CD4-positive, alpha-beta T cell (primary cell): ENCODE measurements at places on chromosomes 7 and 10.

DNA sequence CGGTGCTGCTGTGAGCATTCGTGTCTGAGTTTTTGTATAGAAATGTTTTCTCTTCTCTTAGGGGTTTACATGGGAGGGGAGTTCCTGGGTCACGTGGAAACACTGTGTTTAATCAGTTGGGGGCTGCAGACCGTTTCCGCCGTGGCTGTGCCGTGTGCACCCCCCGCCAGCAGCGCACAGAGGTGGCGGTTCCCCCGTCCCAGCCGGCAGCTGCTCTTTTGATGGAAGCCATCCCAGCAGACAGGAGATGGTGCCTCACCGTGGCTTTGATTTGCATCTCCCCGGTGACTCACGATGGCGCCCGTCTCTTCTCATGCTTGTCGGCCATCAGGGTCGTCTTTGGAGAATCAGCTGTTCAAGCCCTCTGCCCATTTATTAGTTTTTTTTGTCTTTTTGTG, 34.9 kb upstream of the FOXL3 start:
- DNase-seq: no peak

GRCh38 chr7:42494199-42494710, 257.2 kb upstream of the GLI3 start:
- no peak for DNase-seq

DNA sequence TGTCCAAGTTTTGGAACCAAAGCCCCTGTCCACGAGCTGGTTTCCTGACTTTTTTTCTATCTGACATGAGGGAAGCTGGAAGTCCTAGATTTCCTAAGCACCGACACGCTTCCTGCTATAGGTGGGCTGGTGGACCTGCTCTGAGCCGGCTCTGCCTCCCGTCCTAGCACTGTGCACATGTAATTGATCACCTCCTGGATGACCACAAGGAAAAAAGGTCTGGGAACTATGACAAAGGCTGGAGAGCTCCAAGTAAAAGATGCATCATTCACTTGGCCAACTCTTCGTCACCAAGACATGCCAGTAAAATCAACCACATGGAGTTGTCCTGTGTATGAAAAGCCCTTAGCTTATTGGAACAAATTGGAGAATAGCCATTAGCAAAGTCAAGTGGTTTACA, 104.8 kb downstream of the ITIH5 start:
- no peak for DNase-seq

DNA sequence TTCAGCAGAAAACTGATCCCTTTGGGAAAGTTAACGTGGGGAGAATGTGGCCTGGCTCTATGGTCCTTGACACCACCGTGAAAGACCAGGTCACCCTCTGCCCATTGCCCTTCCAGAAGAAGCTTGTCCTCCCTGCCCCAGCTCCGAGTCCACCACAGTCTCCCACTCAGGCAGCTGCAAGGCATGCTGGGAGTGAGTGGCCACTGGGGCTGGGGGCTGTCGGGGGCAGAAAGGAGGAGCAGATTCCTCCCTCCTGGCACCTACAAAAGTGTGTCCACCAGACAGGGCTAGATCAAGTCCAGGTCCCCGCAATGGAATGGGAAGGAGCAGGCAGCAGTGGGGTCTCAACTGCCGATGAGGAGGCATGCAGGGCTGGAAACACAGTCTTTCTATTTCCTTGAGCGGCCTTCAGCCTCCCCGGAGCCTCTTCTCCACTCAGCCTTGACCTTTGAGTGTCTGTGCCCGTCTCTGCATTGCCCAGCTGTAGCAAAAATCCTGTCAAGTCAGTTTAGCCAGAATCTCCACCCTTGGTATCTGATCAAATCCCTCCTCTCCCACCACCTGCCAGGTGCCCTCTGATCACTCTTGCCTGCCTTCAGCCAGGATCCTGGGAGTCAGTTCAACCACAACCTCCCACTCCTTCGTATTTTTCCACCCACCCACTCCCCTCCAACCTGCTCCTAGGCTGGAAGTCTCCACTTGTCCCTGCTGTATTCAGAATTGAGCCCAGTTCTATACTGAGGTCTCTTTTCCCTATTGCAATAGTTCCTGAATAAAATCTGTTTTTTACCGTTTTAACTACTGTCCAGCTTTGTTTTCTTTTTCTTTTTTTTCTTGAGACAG, 6.9 kb upstream of the ZNF316 start:
- no peak for DNase-seq

DNA sequence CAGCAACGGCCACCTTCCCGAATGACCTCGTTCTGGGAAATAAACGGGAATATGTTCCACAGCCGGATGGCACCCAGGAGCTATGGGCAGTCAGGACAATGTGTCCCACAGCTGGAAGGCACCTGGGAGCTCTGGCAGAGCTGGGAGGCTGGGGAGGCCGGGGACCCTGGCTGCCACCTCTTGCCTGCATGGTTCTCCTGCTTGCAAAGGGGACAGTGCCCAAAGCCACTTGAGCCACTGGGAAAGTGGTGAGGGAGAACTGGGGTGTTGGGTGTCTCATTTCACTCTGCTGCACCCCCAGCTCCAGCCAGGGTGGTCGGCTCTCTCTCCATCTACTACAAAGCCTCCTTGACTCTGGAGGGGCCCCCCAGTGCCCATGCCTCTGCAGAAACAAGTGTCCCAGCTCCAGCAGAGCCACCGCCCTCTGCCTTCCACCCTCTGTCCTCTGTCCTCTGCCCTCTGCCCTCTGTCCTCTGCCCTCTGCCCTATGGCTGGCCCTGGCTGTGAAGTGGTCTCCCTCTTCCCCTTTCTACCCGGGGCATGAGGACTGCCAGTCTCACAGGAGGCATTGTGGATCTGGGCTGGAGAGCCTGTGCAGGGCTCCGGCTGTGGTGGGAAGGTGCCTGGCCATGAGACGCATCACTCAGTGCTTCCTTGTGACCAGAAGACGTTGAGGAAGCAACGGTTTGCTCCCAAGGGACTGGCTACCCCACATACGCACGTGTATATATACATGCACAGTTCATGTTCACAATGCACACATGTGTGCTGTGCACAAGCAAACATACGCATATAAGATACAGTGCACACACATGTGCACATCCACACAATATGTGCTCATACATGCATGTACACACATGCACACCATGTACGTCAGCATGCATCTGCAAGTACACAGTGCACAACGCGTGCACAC, 21.5 kb upstream of the INPP5A start:
- no peak for DNase-seq

- DNase-seq: no peak
Measured at GRCh38 chr7:129264534-129264933, 39.7 kb downstream of the AHCYL2 start.

DNA sequence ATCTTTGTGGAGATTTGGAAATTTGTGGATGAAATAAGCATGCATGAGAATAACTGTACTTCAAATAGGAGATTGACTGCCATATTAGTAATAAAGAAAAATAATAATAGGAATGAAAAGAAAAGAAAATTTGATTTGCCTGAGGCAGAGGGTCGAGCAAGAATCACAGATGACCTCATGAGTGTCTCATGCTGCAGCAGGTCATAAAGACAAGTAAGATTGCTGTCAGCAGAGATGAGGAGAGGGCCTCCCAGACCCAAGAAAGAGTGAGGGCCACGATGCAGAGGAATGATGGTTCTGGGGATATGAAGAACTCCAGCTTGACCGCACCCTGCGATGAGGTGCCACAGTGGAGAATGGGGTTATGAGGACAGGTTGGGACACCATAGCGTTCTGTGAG, 39.2 kb downstream of the TOMM7 start:
- DNase-seq: no peak

DNA sequence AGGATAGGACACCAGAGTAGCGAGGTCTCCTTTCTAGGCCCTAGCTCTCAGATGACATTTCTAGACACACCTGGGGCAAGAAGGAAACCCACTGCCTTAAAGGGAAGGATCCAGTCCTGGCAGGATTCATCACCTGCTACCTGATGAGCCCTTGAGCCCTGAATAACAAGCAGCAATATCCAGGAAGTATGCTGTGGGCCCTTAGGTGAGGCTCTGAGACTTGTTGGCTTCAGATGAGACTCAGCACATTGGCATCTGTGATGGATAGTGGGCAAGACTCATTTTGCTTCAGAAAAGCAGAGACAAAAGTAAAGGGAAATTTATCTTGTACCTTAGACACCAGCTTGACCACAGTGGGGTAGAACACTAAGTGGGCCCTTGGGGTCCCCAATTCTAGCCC, 238.4 kb upstream of the MEOX2 start:
- DNase-seq: no peak

DNA sequence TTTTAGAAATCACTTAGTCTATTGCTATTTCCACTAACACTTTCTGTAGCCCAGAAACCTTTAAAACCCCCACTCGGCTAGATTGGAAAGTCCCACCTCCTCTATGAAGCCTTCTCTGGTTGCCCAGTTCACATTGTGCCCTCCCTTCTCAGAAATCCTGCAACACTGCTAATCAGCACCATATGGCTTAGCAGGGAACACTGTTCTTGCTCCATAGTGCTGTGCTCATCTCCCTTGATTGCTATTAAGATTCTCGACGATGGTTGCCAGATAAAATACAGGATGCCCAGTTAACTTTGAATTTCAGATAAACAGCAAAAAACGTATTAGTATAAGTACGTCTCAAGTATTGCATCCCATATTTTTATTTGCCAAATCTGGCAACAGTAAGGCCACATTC, 40.1 kb upstream of the XPNPEP1 start:
- no peak for DNase-seq

- no peak for DNase-seq
Measured at GRCh38 chr7:32155712-32156111, 85.5 kb upstream of the PDE1C start.

- DNase-seq: no peak
Measured at GRCh38 chr10:59088912-59089573, 87.4 kb upstream of the PHYHIPL start.
